ENCODE measurements at places on chromosomes 7 and 10.

GRCh38 chr7:94382132-94382531 is 12.6 kb upstream of the COL1A2 start:
- peak; percentile 78 for DNase-seq

DNA sequence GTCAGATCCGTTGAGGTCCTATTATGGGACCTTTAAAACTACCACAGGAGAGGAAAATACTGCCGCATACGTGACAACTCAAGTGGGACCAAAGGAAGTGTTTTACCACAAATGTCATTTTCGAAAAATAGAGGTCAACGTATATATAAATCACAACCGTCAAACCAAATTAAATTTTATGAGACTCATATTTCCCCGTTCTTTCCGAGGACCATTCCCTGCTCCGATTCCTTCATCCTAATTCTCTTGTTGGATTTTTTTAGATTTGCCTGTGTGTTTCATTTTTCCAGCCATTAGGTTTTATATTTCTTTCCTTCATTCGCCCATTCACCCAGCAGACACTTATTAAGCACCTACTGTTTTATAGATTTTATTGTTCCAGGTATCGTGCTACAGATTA is 583.9 kb upstream of the FOXK1 start:
- no peak for DNase-seq

GRCh38 chr10:76071653-76072365 is 640.4 kb downstream of the LRMDA start:
- no peak for DNase-seq

- peak; percentile 14 for DNase-seq
Observed at GRCh38 chr10:47031211-47031900, 120.1 kb downstream of the PTPN20 start.

DNA sequence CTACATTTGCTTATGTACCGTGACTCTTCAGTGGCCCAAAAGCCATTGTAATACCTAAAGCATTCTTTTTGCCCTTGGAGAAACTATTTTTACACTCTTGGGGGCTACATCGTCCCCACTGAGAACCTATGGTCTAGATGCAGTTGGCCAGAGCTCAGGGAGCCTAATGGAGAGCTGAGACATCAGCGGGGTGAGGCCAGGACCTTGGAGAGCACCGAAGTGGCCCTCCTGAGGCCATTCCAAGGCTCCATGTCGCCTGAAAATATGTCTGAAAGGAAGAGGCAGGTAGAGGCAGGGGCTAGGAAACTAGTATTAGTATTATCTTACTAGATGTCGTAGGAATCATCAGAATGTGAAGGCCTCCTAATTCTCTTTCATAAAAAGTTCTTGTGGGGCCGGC is 4.9 kb downstream of the PKD2L1 start:
- DNase-seq: no peak

DNA sequence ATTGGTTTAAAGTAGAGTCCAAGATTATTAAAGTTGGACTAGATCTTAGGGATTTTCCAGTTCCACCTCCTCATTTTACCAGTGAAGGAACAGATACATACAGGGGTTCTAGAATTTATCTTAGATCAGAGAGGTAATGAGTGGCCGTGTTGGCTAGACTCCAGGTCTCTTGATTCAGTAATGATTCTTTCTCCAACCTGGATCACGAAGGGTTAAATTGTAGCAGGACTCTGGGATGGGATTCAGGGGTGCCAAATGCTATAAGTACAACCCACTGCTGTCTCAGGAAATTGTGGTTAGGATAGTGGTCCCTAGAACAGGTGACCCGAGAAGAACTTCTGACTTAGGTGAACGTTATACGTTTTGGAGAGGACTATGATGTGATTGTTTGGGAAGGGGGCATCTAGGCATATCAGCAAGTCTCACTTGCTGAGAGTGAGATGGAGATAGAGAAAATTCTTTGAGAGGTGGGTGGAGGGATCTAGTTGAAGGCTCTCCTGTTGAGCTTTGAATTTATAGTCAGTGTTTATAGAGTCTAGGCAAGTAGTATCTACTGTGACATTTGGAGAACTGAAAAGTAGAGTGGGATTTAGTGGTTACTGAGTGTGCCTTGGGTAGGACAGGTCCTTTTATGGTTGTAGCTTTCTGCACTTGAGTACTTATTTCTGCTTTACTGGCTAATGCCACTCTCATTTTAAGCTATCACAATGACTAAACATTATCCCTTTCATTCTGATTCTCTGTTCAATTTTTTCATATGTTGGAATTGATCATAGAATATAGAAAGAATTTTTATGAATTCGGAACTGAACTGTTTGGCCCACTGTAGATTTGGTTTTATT is 58.3 kb downstream of the ST7 start:
- no peak for DNase-seq

GRCh38 chr10:35058134-35058533 is 32.0 kb downstream of the CUL2 start:
- peak; percentile 96 for DNase-seq

- DNase-seq: no peak
Observed at GRCh38 chr10:124830445-124830844, 28.8 kb downstream of the ABRAXAS2 start.

DNA sequence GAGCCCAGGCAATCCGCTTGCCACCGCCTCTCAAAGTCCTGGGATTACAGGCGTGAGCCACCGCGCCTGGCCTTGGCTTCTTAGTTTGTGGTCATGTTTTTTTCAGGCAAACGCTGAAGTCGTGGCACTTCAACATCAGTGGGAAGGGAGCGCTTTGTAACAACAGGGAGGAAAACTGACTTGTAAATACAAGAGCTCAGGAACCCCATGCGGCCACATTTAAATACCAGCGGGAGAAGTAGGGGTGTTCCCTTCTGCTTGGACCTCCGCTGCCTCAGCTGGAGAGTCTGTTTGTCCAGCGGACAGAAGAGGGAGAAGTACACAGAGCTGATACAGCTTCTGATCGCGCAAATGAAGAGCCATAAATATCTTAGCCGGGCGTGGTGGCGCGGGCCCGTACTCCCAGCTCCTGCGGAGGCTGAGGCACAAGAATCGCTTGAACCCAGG is 108.7 kb upstream of the KMT2C start:
- no peak for DNase-seq

DNA sequence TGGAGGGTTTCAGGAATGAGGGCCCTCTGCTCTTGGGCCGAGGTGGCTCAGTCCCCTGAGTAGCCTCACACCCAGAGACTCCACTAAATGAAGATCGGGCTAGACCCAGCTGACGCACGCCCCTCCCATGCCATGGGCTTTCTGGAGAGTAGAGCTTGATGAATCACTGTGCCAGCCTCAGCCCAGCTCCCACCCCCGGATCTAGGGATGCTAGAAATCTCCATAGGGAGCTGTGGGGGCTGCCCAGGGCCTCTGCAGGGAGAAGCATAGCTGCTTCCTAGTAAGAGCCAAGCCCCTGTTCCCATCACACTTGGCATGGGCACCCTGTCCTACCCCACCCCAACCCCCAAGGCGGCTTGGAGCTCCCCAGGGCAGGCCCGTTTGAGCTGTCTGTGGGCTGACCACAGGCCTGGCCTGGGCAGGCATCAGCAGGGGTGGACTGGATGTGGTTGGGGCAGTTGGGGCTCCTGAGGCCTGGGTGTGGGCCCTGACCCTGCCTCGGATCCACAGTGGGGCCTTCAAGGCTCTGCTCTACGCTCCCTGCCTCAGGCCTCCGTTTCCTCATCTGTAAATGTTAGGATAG is 121.2 kb downstream of the ZMIZ1 start:
- no peak for DNase-seq

DNA sequence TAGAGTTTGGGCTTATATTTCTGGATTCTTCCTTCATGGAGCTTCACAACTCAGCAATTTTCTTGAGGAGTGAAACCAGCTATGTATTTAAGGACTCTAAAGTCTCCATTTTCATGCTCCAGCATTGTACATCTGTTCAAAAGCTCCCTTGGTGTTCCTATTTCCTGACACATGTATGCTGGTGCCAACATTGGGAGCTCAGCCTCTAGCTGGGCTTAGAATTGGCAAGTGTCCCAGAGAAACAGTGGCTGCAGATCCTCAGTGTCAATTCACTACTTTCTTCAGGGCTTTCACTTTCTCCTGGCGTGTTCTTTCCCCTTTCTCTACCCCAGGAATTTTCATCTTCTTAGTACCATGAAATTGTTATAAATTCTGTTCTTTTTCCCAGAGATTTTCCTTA is 103.1 kb downstream of the ZNF467 start:
- DNase-seq: peak; percentile 40

DNA sequence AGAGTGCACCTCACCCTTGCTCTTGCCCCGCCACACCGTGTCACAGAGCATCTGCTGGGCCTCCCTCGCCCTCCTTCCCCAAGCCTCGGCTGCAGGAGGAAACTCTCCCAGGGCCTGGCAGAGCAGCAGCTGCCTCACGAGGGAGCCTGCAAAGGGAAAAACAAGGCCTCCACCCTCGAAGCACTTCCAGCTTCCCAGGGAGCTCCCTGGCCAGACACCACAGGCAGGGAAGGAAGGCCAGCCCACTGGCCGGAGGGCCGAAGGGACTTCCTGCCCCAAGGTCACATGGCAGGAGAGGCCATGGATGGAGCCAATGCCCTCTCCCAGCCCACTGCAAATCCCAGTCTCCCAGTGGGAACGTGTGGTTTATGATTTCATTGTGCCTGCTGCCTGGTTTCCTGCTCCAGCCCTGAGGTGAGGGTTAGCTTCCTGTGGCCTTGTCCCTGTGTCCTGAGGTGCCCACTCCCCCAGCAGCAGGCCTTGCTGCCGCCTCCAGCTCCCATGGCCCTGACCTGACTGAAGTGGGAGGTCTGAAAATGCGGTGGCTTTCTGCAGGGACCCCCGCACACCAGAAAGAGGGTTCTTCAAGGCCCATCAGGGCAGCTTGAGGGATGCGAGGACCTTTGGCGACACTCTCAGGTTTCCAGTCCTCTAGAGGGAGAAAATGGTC is 100.5 kb upstream of the PPIF start:
- no peak for DNase-seq

- DNase-seq: no peak
Observed at GRCh38 chr7:2566890-2567678, 8.3 kb downstream of the IQCE start.

- DNase-seq: no peak
Observed at GRCh38 chr7:104931181-104931781, 82.7 kb upstream of the KMT2E start.

DNA sequence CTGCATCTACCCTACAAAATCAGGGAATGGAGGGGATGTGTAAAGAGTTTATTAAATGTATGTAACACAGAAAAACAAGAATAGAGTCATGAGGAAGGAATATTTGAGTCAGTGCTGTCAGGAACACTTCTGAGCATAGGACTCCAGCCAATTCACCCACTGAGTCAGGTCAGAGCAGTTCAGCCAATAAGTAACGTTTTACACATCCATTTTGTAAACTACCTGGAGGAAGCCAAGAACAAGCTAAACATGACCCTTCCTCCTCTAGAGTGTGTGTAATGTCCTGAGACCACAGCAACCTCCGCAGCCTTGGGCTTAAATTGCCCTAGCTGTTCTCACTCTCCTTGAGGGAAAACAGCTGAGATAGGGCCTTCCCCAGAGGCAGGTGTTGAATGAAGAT is 691.5 kb upstream of the LRRN3 start:
- peak; percentile 34 for DNase-seq

DNA sequence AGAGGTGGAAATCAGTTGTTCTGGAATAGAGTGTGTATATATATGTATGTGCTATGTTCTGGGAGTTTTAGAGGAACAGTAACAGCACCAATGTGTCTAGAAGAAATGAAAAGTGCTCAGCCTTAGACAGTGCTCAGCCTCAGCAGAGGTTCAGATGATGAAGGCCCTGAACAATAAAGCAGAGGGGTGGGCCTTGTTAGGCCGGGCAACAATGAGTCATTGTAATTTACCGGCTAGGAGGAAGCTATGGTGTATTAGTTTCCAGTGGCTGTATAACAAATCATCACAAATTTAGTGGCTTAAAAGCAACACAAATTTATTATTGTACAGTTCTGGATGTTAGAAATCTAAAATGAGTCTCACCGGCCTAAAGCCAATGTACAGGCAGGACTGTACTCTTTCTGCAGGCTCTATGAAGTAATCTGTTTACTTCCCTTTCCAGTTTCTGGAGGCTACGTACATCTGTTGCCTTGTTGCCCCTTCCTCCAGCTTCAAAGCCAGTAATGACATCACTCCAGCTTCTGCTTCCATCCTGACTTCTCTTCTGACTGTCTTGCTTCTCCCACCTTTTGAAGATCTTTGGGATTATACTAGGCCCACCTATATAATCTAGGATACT is 84.6 kb downstream of the CH25H start:
- DNase-seq: peak; percentile 12

DNA sequence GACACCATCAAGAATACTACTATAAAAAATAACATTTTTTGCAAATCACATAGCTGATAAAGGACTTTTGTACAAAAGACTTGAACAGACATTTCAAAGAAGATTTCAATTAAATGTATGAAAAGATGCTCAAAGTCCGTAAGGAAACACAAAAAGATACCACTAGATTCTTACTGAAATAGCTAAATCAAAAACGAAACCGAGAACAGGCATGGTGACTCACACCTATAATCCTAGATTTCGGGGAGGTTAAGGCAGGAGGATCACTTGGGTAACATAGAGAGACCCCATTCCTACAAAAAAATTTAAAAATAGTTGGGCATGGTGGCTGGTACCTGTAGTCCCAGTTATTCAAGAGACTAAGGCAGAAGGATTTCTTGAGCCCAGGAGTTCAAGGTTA is 520.2 kb upstream of the GRM3 start:
- DNase-seq: no peak

DNA sequence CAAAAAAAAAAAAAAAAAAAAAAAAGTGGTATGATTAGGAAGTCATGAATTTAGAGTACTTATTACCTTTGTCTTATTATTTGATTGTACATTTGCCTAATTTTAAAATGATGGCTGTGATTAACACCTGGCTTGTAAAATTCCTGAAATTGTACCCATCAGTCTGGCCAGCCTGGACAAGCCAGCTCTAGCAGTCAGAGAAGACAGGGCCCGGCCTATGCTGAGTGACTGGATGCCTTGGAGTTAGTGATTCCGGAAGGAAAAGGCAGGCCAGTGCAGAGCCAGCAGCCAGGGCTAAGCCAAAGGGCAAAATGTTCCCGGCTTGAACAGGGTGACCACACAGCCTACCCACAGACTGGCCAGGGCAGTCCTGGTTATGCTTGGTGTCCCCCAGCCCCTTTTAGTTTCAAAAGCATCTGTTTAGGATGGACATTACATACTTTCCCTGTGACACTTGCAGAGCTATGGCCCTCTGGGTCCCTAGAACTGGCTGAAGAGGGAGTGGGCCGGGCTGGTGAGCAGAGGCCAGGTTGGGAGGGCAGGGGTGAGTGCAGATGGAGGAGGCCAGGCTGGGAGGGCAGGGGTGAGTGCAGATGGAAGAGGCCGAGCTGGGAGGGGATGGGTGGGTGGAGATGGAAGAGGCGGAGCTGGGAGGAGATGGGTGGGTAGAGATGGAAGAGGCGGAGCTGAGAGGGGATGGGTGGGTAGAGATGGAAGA is 61.7 kb downstream of the PROSER2 start:
- DNase-seq: no peak

Data from iris pigment epithelial cell (primary cell).